ENCODE measurements at places on chromosomes 2 and 18. TPM values are rescaled to one million over a fixed set of nuclear protein-coding genes. Genes with fewer than 3 reads are reported as not detected.

GRCh38 chr2:68857855-68858456 lies 13.2 kb downstream of the BMP10 start:
- peaks cover 17% of the 10 kb centered on the region for H3K27me3 ChIP-seq
- no peak overlapping the region for H3K4me3 ChIP-seq
- H3K27ac ChIP-seq: no peak overlapping the region
- peaks cover 12% of the 10 kb centered on the region for H3K4me1 ChIP-seq
- no peak for DNase-seq

DNA sequence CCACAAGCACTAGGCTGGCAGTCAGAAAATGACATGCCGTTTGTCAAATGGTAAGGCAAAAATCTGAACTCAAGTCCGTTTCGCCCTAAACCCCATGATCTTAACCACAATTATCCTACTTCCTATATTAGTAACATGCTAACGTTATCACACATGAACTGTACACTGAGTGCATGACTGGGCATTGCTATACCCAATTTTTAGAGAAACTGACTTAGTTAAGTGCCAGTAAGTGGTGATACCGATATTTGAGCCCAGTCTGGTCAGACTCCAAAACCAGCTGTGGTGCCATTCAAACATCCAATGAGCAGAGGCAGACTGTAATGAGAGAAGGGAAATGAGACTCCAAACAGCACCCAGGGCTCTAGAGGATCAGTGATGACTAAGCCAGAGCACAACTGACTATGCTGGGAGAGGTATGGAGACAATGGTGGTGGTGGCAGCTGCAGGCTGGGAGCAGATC lies 311.7 kb upstream of the PKDCC start:
- peaks cover 34% of the 10 kb centered on the region for H3K4me1 ChIP-seq
- peaks cover 8% of the 10 kb centered on the region for H3K27me3 ChIP-seq
- H3K4me3 ChIP-seq: peak overlapping the region; percentile 11
- H3K27ac ChIP-seq: peak overlapping the region; percentile 64
- no peak for DNase-seq
- no peaks in the 10 kb centered on the region for H3K36me3 ChIP-seq

DNA sequence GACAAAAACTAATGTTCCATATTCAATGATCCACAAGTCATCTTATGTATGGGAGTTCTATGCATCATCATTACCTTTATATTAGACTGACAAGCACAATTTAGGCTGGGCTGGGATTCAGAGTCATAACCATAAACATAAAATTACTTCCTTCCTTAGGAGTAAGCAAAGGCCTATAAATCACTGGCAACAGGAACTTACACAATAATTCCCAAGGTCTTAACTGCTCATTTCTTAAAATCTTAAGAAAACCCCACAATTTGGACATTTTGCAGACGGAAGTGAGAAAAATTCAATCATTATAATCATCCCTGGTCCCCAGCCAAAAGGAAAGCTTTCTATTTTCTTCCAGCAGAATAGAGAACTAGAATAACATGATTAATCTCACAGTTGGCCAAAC lies 232.3 kb downstream of the DYM start:
- peaks cover 10% of the 10 kb centered on the region for H3K36me3 ChIP-seq
- no peak overlapping the region for H3K4me3 ChIP-seq
- peaks cover 52% of the 10 kb centered on the region for H3K4me1 ChIP-seq

DNA sequence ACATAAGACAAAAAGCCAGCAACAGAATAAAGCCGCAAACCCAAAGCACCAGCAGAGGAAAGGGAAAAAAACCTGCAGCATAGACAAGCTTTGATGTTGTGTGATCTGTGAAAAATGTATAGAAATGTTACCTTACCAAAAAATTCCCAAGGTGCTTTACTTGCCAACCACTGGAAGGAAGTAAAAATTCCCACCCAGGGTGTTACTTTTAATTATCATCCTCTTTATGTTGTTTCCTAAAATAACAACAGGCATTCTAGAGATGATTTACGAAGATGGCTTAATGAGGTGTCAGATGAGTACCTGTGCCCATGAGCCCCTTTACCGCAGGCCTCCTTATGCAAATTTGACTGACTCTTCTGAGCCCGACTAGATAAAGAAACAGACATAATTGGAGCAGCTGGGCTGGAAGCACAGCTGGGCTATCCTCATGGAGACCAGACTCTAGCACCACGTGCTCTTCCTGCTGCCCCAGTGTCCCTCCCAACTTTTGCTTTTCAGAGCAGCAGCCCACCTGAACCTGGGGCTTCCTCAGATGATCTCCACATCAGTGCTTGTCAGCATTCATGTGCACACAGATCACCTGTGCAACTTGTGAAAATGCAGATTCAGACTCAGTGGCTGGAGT lies 41.5 kb downstream of the SRSF7 start:
- no peak overlapping the region for H3K27ac ChIP-seq
- DNase-seq: no peak
- H3K4me3 ChIP-seq: no peak overlapping the region
- H3K27me3 ChIP-seq: peaks cover 6% of the 10 kb centered on the region
- H3K36me3 ChIP-seq: peaks cover 13% of the 10 kb centered on the region

DNA sequence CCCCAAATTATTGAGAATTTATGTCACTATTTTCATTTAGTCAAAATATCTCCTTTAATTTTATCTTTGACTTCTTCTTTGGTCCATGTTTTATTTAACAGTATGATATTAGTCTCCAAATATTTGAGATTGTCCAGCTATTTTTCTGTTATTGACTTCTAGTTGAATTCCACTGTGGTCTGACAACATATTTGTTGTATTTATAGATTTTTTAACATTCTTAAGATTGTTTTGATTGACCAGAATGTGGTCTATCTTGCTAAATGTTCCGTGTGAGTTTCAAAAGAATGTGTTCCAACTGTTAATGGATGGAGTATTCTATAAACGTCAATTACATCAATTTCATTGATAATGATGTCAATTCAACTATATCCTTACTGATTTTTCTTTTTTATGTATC lies 1452.1 kb downstream of the SUCLG1 start:
- no peak overlapping the region for H3K27ac ChIP-seq
- no peaks in the 10 kb centered on the region for H3K27me3 ChIP-seq
- H3K4me1 ChIP-seq: peaks cover 24% of the 10 kb centered on the region
- peaks cover 5% of the 10 kb centered on the region for H3K36me3 ChIP-seq
- DNase-seq: peak; percentile 35

DNA sequence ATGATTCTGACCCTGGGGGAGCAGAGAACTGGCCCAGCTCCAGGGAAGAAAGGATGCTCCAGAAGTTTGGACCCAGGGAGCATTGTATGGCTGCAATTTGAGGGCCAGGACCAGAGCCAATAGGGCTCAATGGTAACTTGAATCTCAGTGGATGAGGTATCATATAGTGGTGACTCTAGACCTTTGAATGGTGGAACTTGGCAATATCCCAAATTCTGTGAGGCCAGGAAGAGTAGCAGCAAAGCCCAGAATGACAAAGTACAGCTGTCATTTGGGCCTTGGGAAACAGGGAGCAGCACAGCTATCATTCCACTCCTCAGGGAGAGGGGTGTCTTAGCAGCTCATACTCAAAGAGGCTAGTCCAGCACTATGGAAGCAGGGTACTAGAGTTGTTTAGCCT lies 332.9 kb upstream of the RBMS1 start:
- H3K27me3 ChIP-seq: no peaks in the 10 kb centered on the region
- H3K27ac ChIP-seq: no peak overlapping the region
- H3K36me3 ChIP-seq: peaks cover 38% of the 10 kb centered on the region
- peaks cover 8% of the 10 kb centered on the region for H3K4me1 ChIP-seq
- H3K4me3 ChIP-seq: no peak overlapping the region
- DNase-seq: no peak

DNA sequence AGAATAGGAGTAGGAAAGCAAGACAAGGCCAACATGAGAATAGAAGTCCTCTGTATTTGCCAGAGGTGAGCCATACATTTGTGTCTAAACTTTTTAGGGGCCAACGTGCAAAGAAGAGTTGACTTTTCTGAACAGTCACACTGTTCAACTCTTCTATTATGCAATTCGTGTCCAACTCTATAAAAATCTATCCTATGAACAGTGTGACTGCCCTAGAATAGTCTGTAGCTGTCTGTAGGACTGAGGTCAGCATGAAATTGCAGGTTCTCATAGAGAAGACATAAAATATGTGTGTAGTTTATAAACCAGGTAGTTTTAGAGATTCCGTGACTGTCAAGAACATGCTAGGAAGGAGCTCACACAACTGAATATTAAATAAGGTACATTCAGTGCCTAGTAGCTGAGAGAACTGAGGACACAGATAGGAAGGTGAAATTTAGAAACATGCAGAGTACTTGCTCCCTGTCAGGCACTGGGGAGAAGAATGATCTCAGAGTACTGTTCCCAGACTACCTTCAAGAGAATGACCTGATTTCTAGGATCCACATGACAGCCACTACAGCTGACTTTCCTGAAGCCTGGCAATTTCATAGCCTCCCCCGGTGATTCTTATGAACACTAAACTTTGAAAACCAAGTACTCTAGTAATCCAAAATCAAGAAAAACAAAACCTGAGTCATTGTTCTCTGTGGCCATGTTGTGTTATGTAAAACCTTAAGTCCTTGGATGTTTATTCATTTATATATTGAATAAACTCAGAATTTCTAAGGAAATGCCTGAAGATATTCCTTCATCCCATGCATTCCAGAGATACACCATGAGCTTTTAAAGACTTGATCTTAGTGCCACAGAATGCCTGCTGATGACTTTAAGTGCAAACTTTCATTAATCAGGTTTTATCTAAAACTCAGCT lies 201.5 kb upstream of the BOD1L2 start:
- DNase-seq: no peak
- H3K36me3 ChIP-seq: no peaks in the 10 kb centered on the region
- H3K4me1 ChIP-seq: peaks cover 30% of the 10 kb centered on the region
- peak overlapping the region; percentile 15 for H3K27ac ChIP-seq

DNA sequence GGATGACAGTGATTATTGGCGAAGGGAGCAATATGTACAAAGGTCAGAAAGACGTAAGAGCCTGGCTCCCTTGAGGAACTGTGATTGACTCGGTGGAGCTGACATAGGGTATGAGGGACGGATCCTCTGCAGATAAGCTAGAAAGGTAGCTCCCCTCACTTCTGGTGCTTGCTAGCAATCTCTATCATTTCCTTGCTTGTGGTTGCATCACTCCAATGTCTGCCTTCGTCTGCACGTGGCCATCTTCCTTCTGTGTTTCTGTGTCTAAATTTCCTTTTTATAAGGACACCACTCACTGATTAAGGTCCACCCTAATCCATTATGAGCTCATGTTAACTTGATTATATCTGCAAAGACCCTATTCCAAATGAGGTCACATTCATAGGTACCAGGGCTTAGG lies 22.9 kb upstream of the LMAN1 start:
- 0 out of 2 replicates have a peak, but pooled peaks cover 22% of the 10 kb centered on the region for H3K36me3 ChIP-seq
- H3K27ac ChIP-seq: no peak overlapping the region
- no peak overlapping the region for H3K4me3 ChIP-seq
- no peak for DNase-seq
- H3K27me3 ChIP-seq: peaks cover 5% of the 10 kb centered on the region
- peaks cover 27% of the 10 kb centered on the region for H3K4me1 ChIP-seq

Gene SCG2
- total RNA-seq: 0.37 TPM

Gene EFHD1
- total RNA-seq: 3.6 TPM

Gene ARHGAP28
- 0.36 TPM for total RNA-seq

Gene LRP2
- not detected for total RNA-seq

Gene SOWAHC
- 11.1 TPM for total RNA-seq
